Pons (tissue), 1 donor: ENCODE measurements at places on chromosomes 4 and X.

DNA sequence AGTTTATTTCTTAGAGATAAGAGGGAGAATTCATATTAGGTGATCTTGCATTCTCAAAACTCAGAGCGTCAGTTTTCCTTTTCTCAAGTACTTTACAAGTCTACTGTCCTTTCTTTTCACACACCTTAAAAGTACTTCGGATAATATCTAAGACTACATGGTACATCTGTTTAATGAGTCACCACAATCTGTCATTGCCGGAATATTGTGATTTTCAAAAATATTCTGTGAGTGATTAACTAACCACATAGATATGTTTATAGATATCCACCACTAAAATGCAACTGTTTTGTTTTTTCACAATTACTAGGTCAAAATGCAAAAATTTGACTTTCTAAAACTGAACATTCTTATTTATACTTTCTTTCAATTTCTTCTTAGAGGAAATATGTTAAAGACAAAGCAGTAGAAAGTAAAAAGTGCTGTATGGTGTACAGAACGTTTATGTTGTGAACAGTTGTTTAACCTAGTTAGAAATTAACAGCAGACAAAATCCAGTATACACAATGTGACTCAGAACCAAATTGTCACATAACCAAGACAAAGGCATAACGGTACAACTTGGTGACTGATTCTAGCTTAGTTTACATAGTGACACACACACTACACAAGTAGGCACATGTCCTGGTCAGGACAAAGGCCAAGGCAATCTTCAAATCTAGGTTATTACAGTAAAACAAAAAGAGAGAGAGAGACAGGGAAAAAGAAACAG lies 482.9 kb downstream of the NAF1 start:
- DNase-seq = no peak

DNA sequence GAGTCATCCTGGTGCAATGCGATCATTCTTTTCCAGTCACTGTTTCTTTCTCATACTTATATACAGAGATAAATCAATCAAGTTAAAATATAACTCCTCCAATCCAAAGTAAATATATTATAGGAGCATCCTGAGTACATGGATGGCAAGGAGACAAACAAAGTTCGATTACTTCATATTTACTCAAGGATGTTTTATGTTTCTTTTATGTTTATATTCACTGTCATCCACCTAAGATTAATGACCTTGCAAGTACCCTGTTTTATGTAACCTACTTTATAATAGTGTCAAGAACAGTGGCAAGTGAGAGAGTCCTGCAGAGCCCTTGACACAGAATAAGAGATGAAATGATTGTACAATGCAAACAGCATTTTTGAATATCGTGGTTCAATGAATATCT lies at the start of gene UGT2B11:
TSS of gene UGT2B11 (minus strand) at position 33 of the 400 bp plus-strand sequence. CDS start at position 7, 26 bp downstream.
- DNase-seq = no peak

- DNase-seq = peak; percentile 56
These were observed 68.3 kb downstream of the SLIT2 start for GRCh38 chr4:20319825-20320612.

DNA sequence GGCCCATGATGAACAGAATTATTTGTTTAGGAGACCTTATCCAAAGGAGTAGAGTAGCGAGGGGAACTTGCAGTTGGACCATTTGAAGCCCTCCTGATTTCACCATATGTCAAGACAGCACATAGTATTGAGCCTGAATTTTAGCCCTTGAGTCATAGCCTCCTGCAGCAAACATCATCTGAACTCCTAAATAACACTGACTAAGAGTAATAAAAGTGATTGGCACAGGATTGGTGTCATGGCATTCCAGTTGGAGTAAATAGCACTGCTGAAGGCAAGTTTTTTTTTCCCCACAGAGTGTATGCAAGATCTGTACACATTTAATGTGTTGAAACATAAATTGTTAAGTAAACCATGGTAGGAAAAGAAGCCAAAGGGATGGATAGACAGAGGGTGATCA lies 89.0 kb downstream of the COMMD8 start:
- DNase-seq = no peak

DNA sequence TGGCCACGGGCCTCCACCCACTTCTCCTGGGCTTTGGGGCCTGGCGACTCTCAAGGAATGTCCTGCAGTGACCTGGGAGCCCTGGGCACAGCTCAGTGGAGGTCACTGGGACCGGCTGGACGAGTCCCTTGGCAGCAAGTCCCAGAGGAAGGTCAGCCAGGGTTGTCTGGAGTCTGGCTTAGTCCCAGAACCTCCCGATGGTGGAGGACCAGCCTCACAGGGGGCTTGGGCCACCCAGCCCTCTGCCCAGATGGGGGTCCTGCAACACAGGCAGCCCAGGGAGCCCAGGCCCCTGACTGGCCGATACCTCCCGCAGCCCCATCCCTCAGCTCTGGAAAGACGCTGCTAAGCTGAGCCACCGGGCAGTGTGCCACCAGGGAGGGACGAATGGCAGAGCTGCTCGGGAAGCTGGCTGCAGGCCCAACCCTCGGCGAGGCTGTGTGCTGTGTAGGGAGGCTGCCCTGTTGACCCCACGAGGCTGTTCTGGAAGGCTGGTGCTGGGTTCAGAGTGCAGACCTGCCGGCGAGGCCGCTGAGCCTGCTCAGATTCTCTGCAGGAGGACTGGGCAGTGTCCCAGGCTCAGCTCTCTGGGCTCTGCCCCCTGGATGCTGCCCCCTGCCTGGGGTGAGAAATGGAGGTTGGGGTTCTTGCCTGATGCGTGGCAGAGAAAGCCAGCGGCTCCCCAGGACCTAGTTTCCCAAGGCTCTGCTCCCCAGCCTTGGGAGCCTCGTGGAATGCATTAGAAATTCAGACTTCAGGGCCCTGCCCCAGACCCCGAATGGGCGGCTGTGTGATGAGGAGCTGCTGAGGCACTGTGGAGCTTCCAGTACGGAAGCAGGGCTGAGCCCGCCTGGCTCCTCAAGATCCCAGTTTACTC lies 61.7 kb downstream of the ADRA2C start:
- DNase-seq = peak; percentile 59

GRCh38 chr4:108804648-108805273 lies 41.9 kb upstream of the ETNPPL start:
- DNase-seq = no peak

GRCh38 chr4:26741491-26741871 lies 119.2 kb upstream of the STIM2 start:
- no peak for DNase-seq

- DNase-seq = no peak
These were observed 203.6 kb upstream of the MAMLD1 start for GRCh38 chrX:150159537-150159936.

- DNase-seq = no peak
These were observed 35.7 kb upstream of the GABRQ start for GRCh38 chrX:152601848-152602616.

- DNase-seq = no peak
These were observed at the start of gene ODAPH for GRCh38 chr4:75555294-75556164. ODAPH (plus strand) TSS chr4:75556066; CDS start chr4:75556083, 17 bp downstream.

- DNase-seq = no peak
These were observed 208.1 kb downstream of the PDGFC start for GRCh38 chr4:156763511-156763910.

DNA sequence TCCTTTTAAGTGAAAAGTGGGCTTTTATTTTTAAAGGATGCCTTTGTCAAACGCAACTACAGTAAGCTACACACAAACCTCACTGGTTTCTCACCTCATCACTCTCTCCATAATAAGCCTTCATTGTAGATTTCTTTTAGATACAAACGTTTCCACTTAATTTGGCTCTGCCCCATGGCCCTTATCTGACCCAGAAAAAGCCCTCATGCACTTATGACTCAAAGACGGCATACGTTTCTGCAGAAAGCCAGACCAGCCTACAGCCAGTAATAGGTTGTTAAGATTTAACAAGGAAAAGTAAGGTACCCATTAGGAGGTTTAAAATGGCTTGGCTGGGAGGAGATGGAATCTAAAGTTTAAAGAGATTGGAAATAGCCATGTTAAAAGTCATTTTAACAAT lies 914.6 kb upstream of the INTU start:
- no peak for DNase-seq

DNA sequence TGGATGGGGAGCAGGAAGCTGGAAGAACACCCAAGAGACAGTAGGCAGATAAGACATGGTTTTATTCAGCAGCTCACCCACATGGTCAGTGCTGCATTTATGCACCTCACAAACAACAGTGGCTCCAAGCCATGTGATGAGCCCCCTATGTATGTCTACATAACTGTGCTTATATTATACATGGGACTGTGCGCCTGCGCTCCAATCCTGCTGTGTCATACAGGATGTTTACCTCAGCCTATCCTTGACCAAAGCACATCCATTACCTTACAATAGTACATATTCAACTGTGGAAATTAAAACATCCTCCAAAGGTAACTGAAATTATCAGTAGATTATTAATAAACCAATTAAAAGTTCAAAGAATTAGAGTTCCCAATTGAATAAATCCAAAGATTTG lies 44.1 kb upstream of the SGMS2 start:
- no peak for DNase-seq

- DNase-seq = no peak
These were observed 236.9 kb downstream of the SHOX start for GRCh38 chrX:867502-867901.

DNA sequence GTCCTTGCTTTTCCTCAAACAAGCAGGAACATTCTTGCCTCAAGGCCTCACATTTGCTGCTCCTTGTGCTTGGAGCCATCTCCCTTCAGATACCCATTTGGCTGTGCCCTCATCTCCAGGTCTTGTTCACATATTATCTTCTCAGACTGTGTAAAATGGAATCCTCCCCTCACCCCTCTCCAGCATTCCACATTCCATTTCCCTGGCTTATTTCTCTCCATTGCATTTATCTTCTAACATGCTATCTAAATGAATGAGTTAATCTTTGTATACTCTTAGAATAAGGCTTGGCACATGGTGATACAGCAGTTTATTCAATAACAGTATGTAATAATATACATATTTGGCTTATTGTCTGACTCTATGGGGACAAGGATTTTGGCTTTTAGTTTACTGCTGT lies 8.8 kb upstream of the GALNT7 start:
- DNase-seq = no peak

- no peak for DNase-seq
These were observed 40.1 kb upstream of the KLHL8 start for GRCh38 chr4:87260477-87260876.

DNA sequence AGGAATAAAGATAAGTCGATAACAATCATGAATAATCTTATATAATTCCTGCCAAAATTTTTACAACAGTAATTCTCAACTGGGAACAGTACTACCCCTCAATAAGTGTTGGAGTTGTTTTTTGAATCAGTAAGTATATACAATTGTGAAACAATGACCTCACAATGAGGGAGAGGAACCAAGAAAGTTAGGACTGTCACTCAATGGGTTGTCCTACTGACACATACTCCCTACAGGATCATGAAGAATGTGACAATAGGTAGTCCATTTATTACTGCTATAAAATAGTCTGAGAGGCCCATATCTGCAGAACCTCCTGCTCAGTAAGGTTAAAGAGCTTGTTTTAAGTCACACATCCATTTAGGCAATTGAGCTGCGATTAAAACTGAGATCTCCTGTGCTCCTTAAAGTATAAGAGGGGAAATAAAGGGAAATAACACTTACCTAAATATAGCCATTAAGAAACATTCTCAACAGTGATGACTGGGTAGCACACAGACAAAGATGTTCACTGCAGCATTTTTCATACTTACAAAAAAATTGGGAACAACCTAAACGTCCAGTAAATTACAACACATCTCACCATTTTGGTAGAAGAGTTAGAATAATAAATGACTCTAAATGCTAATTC lies 26.2 kb downstream of the FBXW7 start:
- no peak for DNase-seq

DNA sequence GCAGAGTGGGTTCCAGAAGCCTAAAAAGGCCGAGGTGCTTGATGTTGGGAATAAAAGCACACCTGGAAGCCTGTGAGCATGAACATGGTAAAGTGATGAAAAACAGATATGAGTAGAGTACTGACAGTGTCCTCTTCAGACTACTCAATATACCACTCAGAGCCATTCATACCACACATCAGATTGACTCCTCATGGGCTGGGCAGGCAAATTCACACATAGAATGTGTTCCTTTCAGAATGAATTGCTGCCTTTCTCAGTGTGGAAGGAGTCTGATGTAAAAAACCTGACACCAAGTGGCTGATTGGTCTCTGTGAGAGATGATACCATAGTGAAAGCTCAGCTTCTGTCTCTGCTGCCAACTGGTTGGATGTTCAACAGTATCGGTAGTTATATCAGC lies 442.7 kb downstream of the RAPGEF2 start:
- DNase-seq = no peak

- no peak for DNase-seq
These were observed 216.1 kb upstream of the PSAPL1 start for GRCh38 chr4:7650606-7651385.

DNA sequence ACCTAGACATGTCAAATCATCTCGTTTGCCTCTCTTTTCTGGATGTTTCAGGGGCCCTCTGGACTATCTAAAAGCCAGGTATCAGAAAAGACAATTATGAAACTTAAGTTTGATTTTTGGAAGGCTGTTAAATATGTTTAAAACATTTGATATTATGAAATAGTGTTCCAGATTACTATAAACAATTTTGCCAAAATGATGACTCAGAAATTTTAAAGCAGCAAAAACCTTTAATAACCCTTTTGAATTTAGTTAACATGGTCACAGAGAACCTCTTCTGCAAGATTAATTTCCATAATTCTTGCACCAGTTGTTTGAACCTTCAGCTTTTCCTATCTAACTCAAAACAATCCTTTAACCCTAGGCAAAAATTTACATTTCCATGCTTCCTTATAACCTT lies 18.8 kb upstream of the FAM47E start:
- no peak for DNase-seq

DNA sequence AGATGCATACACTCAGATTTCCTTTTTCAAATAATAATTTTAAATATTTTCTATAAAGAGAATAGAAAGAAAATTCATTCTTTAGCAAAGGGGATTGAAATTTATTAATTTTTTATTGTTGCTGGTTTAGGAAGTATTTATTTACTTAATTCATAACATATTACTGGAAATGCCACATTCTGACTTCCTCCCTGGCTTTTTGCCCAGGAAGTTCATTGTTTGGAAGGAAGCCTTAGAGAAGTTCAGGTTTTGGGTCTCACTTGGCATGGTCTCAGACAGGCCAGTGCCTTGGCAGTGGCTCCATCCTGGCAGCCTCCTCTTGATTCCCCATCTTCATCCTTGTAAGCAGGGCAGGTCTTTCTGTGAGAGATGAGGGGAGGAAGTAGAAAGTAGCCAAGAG lies 50.5 kb downstream of the IL15 start:
- DNase-seq = peak; percentile 7

DNA sequence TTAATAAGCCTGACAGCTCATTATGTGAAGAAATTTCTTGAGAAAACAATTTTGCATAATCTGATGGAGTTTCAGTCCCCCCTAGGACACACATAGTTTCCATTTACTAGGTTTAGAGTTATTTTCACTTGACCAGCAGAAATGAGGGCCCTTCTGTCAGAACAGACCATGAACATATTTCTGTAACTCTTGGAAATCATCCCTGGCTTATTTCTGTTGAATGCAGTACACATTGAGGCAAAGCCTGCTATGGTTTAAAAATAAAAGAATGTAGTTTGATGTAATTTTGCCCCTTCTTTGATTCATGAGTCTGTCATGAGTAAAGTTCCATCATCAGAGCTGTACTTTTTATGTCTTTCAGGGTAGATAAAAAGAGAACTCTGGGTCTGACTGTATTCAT lies 104.6 kb upstream of the ETNPPL start:
- no peak for DNase-seq

GRCh38 chr4:153485860-153486259 lies 19.7 kb downstream of the TMEM131L start:
- DNase-seq = no peak

GRCh38 chr4:23245203-23245832 lies 552.6 kb downstream of the GBA3 start:
- peak; percentile 56 for DNase-seq
